SK-N-SH treated with all-trans-retinoic acid at 6 μM for 48 hours (cell line): ENCODE measurements at places on chromosomes 3 and 15.

DNA sequence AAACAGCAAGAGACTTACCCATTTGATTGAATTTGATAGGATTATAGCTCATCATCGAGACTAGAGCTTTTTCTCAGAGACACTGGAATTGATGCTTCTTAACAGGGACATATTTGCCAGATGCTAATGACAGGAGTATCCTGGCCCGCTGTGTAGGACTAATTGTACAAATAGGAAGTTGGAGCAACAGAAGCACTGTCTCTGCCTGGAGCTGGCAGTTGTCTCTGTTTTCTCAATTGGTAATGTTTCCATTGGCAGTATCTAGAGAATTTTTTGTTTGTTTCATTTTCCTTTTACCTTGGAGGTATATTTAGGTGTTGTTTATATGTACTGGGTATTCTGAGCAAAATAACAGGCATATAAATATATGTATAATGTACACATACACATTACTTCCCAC lies 8.9 kb upstream of the PCOLCE2 start:
- no peak for ATAC-seq

GRCh38 chr3:117893638-117894037 lies 1141.0 kb downstream of the IGSF11 start:
- ATAC-seq: no peak; the same call in 2 of the 3 replicates

DNA sequence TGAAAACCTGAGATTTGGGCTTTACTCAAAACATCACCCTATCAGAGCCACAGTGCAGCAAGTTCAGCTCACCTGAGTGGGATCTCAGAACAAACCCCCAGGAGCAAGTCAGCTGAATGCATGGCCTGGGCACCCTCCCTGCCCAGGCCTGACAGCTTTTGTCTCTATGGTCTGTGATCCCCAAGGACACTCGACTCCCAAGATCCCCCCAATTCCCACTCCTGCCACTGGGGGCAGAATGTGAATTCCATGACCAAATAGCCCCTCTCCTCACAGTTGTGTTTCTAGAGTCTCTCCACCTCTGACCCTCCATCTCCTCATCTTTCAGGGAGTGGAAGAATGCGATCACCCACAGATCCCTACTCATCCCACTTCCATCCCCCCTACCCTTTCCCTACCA lies 58.9 kb downstream of the ZNF445 start:
- no peak for ATAC-seq

DNA sequence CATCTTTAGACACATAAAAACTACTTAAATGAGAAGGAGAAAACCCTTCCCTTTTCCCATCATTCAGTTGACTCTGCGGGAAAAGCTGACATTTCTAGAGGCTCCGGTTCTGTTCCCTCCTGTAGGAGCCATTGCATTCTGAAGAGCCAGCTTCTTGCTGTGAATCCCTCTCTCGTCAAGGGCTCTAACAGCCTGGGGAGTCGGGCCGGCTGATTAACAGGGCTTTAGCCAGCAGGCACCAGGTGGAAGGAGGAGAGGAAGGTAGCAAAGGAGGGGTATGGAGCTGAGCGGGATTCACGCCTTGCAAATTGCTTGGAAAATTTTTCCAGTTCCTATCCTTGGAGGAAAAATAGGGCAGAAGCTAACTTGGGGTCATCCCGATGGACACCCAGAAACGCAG lies 108.3 kb upstream of the UBE2E1 start:
- no peak for ATAC-seq

GRCh38 chr15:53837263-53837662 lies 77.8 kb upstream of the WDR72 start:
- no peak for ATAC-seq

- no peak for ATAC-seq
These were observed 522.8 kb downstream of the NLGN1 start for GRCh38 chr3:173920386-173920785.

GRCh38 chr15:27028858-27029477 lies 58.0 kb downstream of the GABRG3 start:
- ATAC-seq: no peak

GRCh38 chr15:59237119-59237855 lies 30.6 kb downstream of the LDHAL6B start:
- no peak for ATAC-seq

GRCh38 chr3:185948292-185948691 lies 10.5 kb upstream of the TRA2B start:
- ATAC-seq: no peak

- ATAC-seq: no peak
These were observed 28.4 kb downstream of the KAT2B start for GRCh38 chr3:20068512-20069177.

DNA sequence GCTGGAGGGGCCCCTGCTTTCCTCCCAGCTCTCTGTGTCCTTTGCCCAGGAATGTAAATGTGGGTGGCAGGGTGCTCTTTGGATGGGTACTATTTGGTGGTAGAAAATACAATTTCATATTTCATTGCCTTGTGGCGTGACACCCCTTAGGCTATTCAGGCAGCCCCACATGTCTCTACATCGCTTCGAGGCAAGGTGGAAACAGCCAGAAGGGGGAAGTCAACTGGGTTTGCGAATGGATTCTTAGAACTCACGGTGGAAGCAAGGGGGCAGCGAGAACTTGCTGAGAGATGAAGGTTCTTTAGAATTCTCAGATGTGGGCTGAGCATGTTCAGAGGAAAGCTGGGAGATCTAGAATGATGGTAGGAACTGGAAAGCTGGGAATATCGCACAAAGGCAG lies 25.3 kb downstream of the PLA2G4D start:
- ATAC-seq: no peak

DNA sequence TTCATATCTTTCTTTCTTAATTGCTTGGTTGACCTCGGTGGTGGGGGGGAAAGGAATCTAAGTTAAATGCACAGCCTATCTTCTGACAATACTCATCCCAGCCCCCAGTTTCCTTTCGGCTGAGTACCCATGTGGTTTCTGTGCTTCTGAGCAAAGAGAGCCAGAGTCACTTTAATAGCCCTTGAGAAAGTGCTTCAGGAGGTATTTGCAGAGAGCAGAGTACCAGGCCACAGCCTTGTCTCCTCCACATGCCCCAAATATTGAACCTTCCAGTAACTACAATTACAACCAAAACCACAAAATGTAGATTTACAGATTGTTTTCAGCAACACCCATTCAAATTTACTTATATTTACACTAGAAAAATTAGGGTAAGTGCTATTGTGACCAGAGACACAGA lies 647.4 kb downstream of the NR2F2 start:
- no peak for ATAC-seq

- ATAC-seq: no peak
These were observed 28.5 kb upstream of the PTPRG start for GRCh38 chr3:61532739-61533500.

GRCh38 chr15:37709669-37710068 lies 224.8 kb upstream of the TMCO5A start:
- ATAC-seq: no peak

DNA sequence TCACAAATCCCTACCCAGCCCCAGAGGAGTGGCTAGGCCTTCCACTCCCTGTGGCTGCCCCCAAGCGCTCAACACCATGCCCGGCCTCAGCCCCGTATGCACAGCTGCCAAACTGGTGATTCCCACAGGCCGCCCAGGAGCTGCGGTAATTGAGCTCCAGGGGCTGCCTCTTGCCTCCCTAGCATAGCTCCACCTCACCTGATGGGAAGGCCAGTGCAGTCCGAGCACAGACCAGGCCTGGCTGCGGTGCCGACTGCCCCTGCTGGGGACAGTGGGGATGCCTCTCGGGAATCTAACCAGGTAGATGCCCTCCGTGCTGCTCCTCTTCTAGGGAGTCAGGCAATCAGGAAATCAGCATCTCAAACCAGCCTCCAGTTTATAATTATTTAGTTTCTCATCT lies 25.9 kb downstream of the SCN5A start:
- ATAC-seq: no peak; the same call in 2 of the 3 replicates

DNA sequence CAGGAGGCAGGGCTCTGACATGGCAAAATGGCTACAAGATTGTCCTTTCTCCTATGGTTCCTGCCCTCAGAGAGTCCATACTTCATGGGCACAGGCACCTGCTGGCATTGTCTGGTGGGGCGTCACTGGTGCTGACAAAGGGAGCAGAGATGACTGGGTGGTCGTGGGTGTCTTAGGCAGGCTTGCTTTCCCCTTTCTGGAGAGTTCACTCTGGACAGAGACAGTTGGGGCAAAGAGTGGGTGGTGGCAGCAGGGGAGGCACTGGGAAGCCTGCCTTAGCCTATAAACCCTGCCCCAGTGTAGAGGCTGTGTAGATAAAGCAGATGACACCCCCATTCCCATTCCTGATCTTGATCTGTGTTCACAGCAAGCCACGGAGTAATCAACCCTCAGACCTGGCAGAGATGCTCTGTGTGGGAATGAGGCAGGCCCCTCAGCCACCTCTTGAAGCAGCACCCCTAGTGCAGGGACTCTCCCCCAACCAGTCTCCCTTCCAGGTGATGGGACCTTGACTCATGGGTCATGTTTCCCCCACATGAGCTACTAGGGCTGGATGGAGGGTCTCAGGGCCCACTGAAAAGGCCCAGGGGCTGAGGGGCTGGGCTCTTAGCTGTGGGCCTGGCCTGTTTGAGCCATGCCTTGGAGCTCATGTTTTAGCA lies 20.7 kb upstream of the DOCK3 start:
- no peak for ATAC-seq
